Central memory CD4-positive, alpha-beta T cell (primary cell): ENCODE measurements at places on chromosomes 5 and 9.

GRCh38 chr5:35003018-35003957, 44.5 kb downstream of the AGXT2 start:
- DNase-seq: peak; percentile 13

- DNase-seq: no peak
Observed at GRCh38 chr5:146101646-146102045, 3.7 kb downstream of the PLAC8L1 start.

DNA sequence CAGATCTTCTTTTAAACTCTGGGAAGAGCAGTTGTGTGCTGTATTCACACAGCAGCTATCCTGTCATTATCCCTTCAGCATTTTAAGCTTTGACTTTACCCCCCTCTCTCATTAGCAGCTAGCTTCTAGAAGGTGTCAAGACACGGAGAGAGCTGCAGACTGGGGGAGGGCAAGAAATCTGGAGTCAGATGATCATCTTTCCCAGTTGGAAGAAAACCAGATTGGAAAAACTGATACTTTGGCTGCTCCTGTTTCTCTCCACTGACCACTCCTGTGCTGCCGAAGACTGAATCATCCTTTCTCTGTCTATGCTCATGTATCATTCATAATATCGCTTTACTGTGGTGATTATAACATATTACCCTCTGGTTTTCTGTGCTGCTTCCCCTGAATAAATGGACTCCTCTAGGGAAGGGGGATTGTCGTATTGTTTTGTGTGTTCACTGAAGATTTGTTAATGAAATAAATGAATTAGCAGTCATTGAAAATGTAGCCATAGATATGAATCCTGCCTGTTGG, 75.1 kb downstream of the SH3GL2 start:
- DNase-seq: no peak

GRCh38 chr5:29001666-29002065, 1963.3 kb upstream of the CDH9 start:
- no peak for DNase-seq

- DNase-seq: no peak
Observed at GRCh38 chr5:98568336-98568735, 205.1 kb upstream of the RGMB start.

DNA sequence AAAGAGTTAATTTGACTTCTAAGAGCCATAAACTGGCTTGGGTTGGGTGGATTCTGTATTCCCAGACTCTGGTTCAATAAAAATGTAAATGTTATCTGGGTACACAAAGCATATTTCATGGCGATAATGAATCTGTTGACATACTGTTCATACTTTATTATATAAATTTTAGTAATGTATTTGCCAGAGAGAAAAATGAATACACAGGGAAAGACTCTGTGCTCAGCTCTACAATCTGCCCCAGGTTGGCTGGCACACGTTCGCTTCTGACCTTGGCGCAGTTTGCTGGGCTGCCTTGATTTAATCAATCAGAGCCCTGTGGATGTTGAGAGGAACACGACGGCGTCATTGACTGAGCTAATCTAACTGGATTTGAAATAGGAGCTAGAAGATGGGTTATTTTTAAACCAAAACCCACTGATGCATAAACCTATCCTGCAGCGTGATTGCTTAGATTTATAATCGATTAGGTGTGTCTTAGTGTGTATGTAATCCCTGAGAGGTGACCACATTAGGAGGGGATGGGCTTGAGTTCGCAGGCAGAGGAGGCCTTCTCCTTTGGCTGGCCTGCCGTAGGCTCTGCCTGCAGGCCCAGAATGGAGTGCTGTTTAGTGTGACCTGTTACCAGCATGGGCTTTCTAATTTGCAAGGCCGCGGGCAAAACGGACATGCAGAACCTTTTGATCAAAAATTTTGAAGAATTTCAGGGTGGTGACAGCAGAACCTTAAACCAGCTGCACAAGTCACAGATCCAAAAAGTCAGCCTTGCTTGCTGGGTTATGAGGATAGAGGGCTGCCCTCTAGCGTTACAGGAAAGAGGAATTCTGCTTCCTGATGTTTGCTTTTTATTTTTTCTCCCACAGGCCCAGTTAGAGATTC, 3.9 kb upstream of the ADCY2 start:
- no peak for DNase-seq

GRCh38 chr9:98193336-98193944, 1.0 kb upstream of the CORO2A start:
- DNase-seq: no peak

DNA sequence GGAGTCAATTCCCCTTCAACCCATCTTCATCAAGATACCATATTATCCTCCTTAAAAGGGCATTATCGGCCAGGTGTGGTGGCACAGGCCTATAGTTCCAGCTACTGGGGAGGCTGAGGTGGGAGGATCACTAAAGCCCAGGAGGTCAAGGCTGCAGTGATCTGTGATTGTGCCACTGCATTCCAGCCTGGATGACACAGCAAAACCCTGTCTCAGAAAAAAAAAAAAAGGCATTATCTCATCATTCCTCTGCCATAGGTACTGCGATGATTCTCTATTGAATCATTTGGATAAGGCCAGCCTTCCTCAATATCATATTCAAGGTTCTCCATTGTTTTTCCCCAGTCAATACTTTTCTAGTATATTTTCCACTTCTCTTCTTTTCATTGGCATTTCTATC, 39.2 kb upstream of the RAB3C start:
- no peak for DNase-seq

DNA sequence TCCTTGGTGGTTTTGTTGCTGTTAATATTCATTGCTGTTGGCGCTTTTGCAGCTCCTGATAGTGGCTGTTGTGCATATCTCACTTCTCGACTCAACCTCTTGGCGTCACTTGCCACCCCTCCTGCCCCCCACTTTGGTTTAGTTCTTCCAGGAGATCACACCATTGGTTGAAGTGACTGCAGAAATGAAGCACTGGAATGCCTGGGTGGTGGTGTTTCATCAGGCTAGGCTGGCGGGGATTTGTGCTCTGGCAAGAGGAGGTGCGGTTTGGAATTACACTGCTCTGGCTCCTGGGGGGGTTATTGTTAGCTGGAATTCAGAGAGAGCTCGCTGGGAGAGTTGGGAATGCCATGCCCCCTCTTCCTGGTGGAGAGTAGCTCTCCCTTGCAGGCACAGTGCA, 11.5 kb downstream of the PRRC2B start:
- no peak for DNase-seq

DNA sequence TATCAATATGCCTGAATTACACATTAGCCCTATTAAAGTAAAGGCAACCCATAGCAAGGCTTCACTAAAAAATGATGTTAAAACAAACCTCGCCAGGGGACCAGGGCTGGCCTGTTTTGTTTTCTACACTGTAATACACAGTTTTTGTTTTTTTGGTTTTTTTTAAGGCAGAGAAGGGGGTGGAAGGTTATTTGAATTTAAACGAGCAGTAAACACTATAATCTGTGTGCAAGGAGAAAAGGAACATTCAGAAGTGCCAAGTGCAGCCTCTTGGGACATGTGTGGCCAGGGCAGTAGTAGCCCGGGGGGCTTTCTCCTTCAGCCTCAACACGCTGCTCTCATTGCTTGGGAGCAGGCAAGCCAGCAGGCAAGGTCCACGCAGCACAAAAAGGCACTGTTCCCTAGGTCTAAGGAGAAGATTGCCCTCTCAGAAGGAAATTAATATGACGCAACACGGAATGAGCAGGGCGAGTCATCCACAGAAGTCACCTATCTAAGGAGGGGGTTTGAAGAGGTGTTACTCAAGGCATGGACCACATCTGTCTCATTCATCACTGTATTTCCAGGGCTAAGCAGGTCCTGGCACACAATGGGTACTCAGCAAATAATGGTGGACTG, 16.2 kb downstream of the SIL1 start:
- DNase-seq: no peak

- no peak for DNase-seq
Observed at GRCh38 chr9:88776717-88777497, 214.4 kb upstream of the S1PR3 start.

GRCh38 chr5:74272024-74272775, 368.3 kb downstream of the ENC1 start:
- DNase-seq: no peak

- DNase-seq: no peak
Observed at GRCh38 chr9:95753762-95754465, 121.6 kb upstream of the ERCC6L2 start.

- DNase-seq: no peak
Observed at GRCh38 chr5:14445576-14446290, 135.9 kb upstream of the OTULINL start.

DNA sequence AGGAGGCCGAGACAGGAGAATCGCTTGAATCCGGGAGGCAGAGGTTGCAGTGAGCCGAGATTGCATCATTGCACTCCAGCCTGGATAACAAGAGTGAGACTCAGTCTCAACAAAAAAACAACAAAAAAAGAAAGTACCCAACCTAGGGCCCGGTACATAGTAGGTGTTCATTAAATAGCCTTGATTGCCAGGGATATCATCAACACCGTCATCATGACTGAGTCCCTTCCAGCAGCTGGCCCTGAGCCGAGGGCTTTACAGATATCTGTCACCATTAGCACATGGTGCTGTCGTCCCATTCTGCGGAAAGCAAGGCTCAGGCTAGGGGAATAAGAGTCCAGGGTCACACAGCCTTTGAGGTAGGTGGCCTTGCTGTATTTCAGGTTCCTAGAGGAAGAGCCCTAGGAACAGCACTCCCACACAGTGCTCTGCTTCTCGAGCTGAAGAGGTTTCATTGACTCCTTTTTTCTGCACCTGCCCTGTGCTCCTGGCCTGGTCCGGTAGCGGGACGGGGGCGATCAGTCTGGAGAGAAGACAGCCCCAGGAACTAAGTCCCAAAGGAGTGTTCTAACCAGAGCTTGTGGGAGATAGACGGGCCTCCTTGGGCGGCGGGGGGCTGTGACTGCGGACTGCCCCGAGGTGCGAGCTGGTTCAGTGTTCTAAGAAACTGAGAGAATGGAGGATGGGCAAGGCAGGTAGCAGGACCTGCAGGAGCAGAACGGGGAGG, 48.2 kb downstream of the CXXC5 start:
- no peak for DNase-seq

GRCh38 chr9:35791297-35791921, at the start of gene NPR2:
TSS of gene NPR2 (plus strand) at chr9:35791591. CDS start at chr9:35792409, 818 bp downstream.
- DNase-seq: no peak

GRCh38 chr9:98795970-98796363, 388 bp downstream of the ANKS6 start:
- DNase-seq: no peak

DNA sequence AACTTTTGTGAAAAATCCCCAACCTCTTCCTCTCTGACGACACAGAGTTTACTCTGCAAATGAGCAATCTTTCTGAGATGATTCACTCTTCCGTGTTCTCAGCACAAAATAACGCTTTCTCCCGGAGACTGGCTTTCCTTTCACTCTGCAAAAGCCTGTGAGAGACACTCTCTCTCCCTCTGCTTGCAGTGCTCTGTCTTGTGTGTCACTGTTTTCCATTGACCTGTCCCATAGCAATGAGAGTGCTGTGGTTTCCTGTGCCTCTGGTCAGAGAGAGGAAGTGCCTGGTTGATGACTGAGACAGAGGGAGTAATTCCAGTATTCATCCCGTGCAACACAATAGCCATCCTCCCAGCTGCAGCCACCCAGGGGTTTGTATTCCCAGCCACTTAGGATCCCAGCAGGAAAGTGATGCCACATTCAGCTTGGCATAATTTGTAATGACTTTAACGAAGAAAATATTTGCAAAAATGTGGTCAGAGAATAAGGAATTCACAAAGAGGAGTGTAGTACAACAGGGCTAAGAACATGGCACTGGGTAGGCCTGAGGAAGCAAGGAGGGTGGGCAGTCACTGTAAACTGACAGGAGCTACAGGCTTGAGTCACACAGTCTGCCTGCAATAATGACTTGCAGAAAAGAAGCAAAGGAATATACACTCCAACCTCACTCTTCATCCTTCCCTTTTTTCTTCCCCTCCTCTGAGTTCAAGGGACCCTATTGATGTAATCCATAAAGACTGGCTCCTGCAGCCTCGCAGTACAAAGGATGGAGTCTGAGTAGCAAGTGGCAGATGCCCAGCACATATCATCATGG, 463.5 kb upstream of the RGMB start:
- no peak for DNase-seq

- no peak for DNase-seq
Observed at GRCh38 chr9:87657190-87657589, 68.7 kb upstream of the CTSL start.

DNA sequence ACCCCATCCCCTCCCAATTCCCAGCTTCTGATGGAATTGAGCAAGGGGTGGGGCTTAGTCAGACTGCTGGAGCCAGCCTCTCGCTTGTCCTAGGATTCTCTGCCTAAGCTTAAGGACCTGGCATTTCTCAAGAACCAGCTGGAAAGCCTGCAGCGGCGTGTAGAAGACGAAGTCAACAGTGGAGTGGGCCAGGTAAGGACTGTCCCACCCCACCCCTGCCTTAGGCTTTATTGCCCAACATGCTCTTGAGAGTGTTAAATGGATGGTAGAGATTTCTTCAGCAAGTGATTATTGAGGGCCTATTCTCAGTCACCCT, 1.1 kb downstream of the SLC35A4 start:
- DNase-seq: no peak

- no peak for DNase-seq
Observed at GRCh38 chr9:135907006-135907430, 328 bp downstream of the CAMSAP1 start.

GRCh38 chr5:167790462-167791260, 500.8 kb upstream of the WWC1 start:
- no peak for DNase-seq

DNA sequence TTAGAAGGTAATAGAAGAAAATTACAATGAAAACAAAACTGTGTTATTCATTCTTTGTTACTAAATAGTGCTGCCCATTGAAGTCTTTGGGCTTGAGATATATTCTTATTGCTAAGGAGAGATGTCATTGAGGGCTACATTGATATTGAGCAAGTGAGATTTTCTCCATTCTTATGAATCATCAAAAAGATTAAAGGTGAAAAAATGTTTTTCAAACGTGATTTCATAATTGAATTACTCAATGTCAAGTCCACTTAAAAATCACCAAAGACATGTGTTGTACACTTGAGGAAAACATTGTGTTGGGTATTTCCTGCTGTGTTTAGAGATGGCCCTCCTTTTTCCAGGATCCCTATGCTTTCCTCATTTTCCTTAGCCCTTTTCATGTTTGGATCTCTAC, 448.1 kb downstream of the NFIB start:
- DNase-seq: no peak

GRCh38 chr9:91101611-91102168, 260.0 kb downstream of the AUH start:
- peak; percentile 91 for DNase-seq

GRCh38 chr5:125668884-125669283, 754.3 kb upstream of the GRAMD2B start:
- no peak for DNase-seq

DNA sequence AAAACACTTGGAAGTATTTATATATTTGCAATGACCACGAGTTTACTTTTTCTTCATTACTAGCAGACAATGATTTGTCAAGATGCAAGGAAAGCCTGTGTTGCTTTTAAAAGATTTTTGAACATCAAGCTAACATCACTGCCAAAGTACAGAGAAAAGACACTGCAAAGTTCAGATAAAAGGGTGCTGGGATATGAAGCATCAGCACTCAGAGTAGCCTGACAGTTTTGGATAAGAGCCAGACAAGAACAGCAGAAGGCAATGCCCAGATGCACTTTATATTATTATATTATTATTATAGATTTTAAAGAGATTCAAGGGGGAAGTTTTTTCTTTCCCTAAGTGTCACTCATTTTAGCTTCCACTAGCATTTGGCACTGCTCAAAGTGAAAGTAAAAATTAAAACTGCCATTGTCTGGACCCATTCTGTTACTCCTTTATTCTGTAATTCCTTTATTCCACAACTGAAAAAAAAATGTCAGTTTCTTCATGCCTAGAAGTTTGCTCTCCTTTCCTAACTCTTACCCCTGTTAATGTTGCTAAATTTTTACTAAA, 240.6 kb downstream of the EFNA5 start:
- no peak for DNase-seq

GRCh38 chr5:18321262-18321942, 687.1 kb downstream of the TAF11L14 start:
- no peak for DNase-seq

GRCh38 chr5:168285696-168286095, 5.7 kb upstream of the WWC1 start:
- no peak for DNase-seq
